Fibroblast of skin of right biceps (primary cell): ENCODE measurements at places on chromosomes 7 and 10.
A peak's percentile ranks its signal among the peaks of the same experiment; 100 is the strongest.

DNA sequence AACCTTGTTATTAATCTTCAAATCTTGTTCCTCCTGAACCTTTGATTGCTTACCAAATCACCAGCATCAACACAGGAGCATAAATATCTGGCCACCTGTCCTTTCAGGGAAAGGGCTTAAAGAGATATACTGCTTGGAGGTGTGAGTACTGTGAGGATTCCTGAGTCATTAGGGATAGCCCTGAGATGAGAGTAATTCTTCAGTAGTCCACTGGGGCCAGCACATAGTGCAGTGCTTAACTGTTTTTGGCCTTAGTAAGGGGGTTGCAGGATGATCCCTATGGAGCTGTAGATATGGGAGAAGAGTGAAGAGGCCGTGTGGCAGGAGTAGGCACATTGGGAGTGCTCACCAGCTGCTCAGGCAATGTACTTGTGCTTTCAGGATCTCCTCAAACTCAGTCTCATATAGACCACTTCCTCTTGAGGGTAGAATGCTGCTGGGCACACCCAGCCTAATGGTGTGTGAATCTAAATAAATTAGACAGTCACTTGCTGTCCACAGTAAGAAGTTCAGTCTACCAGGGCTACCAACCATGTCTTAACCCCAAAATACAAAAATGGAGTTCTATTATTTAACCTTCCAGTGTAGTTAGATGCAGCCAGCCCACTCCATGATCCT is 26.5 kb upstream of the GPR141 start:
- DNase-seq, result no peak

DNA sequence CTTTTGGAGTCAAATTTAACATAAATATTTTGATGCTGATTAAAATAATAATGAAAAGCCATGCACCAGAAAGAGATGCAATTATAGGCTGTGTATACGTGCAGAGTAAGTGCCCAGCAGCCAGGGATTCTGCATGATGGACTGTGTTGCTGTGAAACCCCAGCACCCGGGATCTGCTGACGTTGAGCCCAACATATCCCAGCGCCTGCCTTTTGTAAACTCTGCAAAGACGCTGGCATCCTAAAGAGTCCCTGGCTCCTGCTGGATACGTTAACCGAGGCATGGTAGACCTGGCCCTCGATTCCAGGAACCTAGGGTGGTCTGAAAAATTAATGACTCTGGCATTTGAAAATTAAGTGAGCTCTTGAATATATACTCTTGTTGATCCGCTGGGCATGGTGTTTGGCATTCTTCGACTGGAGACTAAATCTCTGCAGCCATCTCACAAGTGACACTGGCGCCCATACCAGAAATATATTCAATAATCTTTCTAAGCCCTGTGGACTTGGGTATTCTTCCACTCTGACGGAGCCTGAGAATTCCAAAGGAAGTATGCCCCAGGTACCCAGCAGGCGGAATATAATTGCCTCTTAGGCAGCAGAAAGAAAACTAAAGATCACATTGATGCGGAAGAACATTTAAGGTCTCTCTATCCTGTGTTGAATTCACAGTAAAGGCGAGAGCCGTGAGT is 191.2 kb upstream of the SH2B2 start:
- no peak for DNase-seq

DNA sequence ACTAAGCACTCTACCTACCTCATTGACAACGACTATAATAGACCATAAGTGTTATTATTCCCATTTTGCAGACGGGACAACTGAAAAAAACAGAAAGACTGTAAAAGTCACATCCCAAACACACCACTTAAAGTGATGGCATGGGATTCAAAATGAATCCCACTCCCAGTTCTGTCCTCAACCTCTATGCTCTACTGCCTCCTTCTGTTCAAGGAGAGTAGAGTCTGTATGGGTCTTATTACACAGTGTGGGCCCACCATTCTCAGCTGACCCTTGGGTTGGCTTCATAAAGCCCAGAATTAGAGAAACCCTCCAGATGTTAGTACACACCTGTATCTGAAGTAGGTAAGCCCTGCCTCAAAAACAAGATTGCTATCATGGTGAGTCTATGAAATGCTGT is 102.2 kb downstream of the GRM8 start:
- no peak for DNase-seq

DNA sequence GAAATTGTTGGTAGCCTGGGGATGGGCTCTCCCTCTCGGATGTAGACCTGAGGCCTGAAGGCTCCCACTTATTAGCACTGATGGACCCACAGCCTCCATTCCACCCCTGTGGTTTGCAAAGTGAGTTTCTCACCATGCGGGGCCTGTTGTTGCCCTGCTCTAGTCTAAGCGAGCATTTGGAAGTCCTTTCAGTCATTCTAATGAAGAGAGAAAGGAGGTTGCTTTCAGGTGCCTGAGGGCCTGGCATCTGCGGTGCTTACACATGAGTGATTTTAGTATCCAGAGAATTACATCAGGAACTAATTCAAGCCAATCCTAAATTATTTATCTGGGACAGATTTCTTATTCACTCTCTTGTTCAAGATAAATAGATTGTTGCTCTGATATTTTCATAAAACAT is 61.6 kb downstream of the NAMPT start:
- DNase-seq, result no peak

- DNase-seq, result no peak
Observed at GRCh38 chr10:108902619-108903285, 1020.6 kb downstream of the XPNPEP1 start.

- peak; percentile 26 for DNase-seq
Observed at GRCh38 chr10:102312683-102313082, 67.4 kb downstream of the GBF1 start.

DNA sequence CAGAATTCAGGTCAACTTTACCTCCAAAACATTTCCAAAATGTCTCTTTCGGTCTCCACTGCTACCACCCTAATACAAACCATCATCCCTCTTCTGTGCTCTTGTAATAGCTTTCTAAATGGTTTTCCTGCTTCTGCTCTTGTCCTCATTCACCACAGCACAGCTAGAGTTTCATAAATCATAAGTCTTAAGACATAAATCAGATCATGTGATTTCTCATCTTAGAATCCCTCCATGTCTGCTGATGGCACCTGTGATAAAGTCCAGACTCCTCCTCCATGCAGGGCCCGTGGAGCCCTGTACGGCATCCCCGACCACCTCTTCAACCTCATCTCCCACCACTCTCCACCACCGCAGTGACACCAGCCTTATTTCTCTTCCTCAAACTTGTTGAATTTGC is 212.3 kb upstream of the MKLN1 start:
- no peak for DNase-seq

- no peak for DNase-seq
Observed at GRCh38 chr7:33044401-33044718, 18.2 kb downstream of the NT5C3A start.

- peak; percentile 83 for DNase-seq
Observed at GRCh38 chr7:76037310-76037709, 10.5 kb downstream of the STYXL1 start.

- no peak for DNase-seq
Observed at GRCh38 chr7:30369879-30370278, 85.5 kb downstream of the ZNRF2 start.

GRCh38 chr10:59830601-59831259 is 75.6 kb downstream of the CCDC6 start:
- DNase-seq, result peak; percentile 54

DNA sequence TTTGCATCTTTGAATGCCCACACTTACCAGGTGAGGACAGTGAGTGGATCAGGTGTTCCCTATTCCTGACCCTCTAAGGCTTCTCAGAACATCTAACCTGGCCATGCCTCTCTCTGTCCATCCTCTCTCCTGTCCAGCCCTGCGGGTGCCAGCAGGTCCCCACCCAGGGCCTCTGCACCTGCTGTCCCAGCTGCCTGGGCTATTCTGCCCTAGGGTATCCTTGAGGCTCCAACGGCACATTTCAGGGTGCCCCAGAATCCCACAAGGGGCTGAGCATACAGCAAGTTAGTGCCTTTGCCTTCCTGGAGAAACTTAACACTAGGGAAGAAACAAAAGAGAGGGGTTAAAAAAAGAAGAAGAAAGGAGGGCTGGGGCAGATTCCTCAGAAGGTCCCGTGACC is 107.4 kb downstream of the UNCX start:
- no peak for DNase-seq

- DNase-seq, result no peak
Observed at GRCh38 chr7:137488038-137488437, 144.5 kb upstream of the PTN start.

DNA sequence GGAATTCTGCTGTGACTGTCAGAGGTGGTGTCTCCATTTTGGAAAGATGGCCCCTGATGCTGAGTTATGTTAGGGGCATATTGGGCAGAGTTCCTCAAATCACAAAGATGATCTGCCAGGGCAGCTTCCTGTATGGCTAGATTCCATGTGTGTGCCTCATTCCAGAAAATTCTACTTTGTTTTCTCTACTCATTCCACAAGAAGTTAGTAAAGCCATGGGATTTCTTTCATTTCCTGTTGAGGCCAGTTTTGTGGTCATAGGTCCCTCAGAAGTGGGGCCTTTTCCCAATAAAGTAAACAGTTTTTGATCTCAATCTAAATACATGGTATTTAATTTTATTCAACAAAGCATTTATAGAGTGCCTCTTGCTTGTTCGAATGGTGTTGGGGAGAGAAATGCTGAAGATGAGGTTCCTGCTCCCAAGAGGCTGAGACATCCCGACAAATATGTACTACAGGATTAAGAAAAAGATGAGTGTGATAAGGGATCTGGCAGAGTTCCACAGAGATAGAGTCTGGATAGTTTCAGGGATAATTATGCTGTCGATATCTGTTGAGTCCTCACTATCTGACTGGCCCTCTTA is 33.0 kb downstream of the MINDY4 start:
- peak; percentile 95 for DNase-seq

- DNase-seq, result no peak
Observed at GRCh38 chr7:2461268-2462026, 14.8 kb downstream of the GRIFIN start.

DNA sequence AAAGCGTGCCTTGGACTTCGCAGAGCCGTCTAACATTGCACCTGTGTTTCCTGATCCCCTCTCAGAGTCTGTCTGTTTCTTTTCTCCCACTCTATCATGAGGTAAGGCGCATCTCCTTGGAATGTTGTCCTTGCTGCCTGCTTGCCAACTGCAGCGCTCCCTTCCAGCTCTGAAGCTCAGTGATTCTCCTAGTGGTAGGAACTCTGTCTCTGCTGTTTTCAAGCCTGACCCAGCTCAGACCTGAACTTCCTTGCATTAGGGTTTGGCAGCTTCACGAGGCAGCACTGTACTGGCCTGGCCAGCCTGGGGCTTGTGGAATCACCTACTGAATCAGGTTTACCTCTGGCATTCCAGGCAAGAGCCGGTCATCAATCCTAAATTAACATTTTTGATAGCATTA is 123.9 kb downstream of the CREB5 start:
- peak; percentile 70 for DNase-seq

DNA sequence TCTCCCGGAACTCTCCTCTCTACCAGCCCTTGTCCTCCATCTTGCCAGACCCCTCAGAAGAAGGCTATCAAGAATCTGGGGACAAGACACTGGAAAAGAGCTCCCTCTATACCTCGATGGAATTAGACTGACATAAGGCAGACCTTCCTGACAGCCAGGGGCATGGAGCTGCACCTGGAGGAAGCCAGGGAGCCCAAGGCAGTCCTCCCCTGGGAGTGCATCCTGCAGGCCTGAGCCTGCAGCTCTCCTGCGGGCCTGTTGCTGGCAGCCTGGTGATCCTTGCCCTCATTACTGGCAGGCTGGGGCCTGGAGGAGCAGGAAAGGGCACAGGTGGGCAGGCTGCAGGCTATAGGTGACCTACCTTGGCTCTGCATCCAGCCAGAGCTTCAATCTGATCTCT is 323.4 kb downstream of the GRID1 start:
- no peak for DNase-seq

GRCh38 chr7:159038066-159038465 is 106.6 kb downstream of the VIPR2 start:
- no peak for DNase-seq

GRCh38 chr7:24963218-24963617 is 16.8 kb downstream of the OSBPL3 start:
- peak; percentile 23 for DNase-seq

DNA sequence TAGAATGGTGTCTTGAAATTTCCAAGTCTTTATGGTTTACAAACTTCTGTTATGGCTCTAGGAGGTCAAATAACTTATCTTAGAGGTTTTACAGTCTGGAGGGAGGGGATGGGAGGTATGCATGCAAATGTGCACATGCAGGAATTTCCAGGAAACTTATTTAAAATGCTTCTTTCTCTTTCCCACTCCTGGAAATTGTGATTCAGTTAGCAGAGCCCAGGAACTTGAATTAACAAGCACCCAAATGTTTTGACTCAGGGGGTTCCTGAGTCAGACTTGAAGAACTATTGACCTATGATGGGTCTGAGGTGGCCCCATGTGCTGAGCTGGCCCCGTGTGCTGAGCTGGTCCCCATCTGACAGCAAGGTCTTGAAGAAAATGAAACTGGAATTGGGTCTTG is 669.4 kb downstream of the INHBA start:
- peak; percentile 65 for DNase-seq

- no peak for DNase-seq
Observed at GRCh38 chr7:50262446-50262845, 42.1 kb upstream of the IKZF1 start.

DNA sequence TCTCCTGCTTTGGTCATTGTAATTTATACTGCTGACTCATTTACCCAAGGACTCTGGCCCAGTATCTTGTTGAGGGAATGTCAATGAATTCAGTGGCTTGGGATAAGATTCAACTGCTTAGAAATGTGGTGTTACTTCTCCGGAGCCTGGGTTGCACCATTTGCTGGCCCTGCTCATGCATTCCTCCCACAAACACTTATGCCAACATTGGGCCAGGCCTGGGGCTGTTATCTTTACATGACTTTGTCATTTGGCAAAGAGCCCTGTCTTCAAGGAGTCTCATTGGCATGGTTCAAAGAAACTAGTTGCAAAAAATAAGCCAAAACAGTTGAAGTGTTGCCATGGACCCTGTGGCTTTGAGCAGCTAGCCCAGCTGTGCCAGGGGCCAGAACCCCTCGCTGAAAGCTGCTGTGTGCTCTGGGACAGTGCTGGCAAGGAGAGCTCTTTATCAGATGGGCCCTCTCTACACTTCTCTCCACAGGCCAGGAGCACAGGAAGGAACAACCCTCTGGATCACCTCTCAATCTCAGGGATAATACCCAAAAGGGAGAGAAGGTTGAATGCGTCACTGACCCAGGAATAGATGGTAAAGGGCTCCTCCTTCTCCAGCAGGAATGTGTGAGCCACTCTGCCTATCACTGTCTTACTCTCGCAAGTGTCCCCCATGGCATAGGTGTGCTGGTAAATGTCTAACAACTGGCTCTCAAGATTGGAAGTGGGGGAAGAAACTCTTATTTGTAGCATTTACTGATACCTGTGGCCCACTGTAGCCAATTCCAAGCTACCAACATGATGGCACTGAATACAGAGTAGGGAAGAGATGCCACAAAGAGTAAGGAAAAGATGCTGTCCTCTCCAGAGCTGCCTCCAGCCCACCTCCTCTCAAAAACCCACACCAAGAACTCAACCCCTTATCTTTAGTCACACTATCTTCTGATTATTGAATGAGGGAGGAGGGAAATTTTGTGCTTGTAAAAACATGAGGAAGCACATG is 23.5 kb upstream of the PDE1C start:
- peak; percentile 84 for DNase-seq

- no peak for DNase-seq
Observed at GRCh38 chr10:2543142-2543886, 524.0 kb upstream of the PFKP start.
